Activated CD4-positive, alpha-beta memory T cell treated with anti-CD3 and anti-CD28 coated beads for 36 hours (primary cell): ENCODE measurements at places on chromosomes 5 and 9.

DNA sequence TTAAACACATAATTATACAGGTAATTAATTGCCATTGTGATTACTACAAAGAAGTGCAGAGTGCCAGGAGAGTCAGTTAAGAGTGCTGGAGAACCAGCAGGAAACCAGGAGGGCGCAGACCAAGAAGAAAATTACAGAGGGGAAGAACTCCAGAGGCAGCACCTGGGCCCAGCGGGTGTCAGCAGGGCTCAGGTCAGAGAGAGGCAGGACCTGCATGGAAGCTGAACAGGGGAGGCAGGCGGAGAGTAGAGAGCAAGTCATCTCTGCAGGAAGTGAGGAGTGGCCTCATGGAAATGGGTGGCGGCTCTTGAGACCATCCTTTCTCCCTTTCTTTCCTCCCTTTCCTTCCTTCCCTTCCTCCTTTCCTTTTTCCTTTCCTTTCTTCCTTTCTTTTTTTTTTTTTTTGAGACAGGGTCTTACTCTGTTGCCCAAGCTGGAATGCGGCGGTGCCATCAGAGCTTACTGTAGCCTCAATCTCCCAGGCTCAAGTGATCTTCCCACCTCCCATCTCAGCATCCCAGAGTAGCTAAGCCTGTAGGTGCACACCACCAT lies 4.0 kb upstream of the ZBTB34 start:
- no peak for DNase-seq

DNA sequence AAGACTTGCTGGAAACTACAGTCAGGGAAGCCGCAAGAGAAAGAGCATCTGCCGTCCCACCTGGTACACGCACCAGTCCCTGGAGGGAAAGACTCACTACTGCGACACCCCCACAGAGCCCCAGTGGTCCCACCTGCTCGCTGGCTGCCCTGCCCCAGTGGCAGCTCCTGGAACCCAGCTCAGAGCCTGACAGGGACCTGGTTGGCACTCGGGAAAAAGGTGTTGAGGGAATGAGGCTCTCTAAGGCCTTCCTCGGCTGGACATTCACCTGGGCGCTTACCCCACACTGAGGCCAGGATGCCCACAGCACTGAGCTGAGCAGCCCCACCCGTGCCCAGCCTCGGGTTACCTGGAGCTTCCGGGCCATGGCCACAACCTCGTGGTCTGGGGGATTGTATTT lies 19.7 kb downstream of the BRD3OS start:
- no peak for DNase-seq

DNA sequence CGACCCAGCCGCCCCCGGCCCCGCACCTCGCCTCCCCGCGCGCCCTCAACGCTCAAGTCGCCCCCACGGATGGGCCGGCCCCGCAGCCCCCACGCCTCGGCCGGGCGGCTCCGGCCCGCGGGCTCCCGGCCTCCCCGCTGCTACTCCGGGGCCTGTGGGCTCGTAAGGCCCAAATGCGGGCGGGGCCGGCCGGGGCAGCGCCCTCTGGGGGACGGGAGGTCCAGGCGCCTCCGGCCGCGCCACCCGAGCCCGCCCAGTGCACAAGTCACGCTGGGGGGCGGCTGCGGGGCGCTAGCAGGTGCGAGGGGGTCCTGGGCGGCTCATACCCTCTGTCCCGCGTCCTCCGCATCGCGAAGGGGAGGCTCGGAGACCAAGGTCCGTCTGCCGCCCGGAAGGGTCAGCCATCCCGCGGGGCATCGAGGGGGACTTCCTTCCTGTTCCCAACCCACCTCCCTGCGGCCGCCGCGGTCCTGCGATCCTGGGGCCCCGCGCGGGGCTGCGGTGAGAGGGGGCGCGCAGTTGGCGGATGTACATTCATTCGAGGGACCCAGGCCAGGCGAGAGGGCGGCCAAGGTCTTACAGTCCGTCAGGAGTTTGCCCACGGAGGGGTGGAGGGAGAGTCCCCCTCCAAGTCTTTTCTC lies at the start of gene CIZ1:
Gene CIZ1 (minus strand): TSS at position 167 of the 641 bp plus-strand sequence. CDS start 715 bp downstream, outside the sequence.
- peak; percentile 76 for DNase-seq

DNA sequence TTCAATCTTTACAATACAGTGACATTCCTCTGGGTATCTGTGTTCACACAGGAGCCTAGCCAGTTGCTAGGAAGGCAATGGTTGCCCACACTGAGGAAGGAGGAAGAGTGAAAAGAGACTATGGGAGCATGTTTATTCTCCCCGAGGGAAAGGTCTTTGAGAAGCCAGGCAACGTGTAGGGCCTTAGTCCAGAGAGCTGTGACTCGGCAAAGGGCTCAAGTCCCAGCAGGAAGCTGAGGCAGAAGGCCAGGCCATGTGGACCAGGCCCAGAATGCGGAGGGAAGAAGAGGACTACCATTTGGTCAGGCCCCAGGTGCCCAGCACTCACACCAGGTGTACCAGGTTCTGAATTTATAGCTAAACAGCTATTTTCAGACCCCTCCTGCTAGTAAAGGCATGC lies 136.6 kb upstream of the DMAC1 start:
- no peak for DNase-seq

- no peak for DNase-seq
Measured at GRCh38 chr5:14588758-14589543, 7.4 kb downstream of the OTULINL start.

DNA sequence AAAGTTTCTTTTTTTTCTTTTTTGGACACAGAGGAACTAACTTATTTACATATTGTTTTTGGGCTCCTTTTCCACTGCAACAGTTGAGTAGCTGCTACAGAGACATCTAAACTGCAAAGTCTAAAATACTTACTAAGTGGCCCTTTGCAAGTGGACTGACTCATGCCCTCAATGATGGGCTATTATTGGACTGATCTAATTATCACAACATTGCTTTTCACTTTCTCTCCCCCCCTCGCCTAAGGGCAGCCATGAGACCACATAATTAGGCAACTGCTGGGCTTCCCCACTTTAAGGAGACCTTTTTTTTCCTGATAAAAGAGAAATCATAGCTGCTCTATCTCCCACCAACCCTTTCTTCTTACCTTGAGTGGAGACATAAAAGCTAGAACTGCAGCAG lies 47.0 kb downstream of the PLK2 start:
- DNase-seq: no peak

DNA sequence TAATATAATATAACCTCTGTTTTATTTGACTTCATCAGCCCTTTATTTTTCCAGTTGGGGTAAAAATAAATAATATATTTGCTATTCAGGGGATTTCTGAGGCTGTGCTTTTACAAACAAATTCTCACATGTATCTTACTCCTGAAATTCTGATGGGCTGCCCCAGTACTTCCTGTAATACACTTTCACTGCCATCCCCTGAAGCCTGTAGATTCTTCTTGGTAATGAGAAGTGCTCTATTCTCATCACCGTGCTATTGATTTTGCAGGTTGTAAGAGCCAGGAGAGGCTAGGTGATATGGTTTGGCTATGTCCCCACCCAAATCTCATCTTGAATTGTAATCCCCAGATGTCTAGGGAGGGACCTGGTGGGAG lies 91.9 kb upstream of the CEP78 start:
- no peak for DNase-seq

DNA sequence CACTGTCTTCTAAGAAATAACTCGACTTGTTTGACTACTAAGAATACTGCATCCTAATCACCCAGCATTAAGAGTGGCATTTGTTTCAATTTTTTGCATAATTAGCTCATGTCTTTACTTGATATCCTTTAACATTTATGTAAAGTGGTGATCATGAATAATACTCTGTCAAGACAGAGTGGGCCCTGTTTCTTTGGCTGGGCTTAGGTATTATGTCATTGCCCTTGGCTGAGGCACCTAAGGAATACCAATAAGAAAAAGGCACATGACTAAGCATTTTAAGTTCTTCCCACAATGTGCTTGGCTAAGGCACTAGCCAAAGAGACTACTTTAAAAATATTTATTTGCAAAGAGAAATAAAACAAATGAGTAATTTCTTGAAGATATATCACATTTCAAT lies 308.1 kb downstream of the CTNND2 start:
- DNase-seq: no peak

DNA sequence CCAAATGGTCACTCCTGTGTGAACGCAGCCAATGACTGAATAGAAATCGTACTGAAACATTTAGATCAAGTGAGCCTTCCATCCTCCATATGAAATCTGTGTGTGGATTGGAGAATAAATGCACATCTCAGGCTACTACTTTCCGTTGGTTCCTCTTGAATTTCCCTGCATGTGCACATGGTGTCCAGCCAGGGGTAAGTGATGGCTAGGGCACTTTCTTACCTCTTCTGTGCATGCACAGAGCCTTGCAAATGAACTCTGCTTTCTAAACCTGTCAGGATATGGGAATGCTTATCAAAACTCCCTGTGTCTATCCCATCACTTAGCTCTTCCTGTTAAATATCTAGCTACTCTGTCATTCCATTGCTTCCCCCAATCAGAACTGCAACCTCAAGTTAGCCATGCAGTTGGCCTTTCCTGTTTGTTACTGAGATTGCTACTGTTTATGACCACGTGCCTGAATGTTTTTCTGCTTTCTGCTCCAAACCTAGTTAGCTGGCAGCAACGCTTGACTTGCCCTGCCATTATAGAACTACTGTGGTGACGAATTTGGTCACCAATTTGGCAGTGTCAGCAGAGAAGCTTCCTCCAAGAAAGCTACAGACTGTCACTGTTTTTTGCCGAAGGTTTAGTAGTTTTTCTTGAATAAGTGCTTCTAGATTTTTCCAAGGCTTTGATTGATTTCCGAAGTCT lies 661.6 kb downstream of the LRRC70 start:
- DNase-seq: no peak

- DNase-seq: peak; percentile 65
Measured at GRCh38 chr5:35926389-35927051, 11.9 kb downstream of the CAPSL start.

- DNase-seq: no peak
Measured at GRCh38 chr5:159913048-159913447, 3.2 kb upstream of the ADRA1B start.

DNA sequence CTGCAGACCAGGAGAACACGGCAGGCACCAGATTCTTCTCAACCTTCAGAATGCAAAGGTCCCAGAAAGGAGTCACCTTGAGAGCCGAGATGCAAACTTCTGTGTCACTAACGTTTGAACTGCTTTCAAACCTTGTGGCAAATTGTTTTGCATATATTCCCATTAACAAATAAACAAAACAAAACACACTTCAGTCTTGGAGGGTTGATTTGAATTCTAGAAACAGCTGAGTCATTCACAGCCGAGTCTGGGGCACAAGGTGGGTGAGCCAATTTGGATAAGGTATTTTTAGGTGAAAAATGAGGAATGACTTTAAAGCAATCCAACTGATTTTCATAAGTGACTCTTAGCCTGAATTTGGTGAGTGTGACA lies 38.8 kb upstream of the ANKRD33B start:
- DNase-seq: no peak

DNA sequence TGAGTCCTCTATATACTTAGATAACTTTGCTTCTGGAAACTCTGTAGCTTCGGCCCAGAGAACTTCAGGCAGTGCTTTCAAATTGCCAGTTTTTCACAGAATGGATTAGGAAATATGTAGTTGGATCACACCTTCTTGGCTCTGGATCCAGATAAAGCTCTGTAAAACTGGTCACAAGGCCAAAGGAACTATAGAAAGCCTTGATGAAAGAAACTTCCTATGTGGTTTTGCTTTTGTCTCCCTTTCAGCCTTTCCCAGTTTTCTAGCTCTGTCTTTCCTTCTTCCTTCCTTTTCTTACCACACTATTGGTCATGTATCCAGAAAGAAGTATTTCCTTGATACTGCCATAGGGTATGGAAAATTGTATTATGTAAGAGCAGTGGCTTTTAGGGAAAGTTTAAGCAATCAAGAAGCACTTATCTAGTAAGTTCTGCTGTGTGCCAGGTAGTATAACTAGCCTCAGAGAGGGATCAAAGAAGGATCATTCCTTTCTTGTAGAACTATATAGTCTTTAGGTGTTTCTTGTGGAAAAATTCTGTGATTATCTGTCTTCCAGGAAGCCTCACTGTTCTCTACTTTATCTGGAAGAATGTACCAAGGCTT lies 6.3 kb downstream of the GPR21 start:
- DNase-seq: no peak

DNA sequence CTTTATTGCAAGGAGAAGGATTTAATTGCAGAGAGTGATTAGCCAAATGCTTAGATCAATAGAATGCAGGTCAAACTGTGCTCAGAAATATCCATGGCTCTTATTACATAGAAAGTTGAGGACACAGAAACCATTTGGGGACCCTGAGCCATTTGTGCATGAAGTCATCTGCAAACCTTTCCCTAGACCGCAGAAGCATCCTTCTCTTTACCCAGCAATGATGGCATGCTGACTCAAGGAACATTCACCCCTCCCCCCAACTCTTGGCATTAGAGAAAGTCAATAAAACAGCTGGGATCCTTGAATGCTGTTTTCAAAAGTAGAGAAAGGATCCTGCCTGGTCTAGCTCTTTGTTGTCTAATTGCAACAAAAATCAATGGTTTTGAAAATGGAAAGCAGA lies 73.5 kb downstream of the PPP2R2B start:
- no peak for DNase-seq

DNA sequence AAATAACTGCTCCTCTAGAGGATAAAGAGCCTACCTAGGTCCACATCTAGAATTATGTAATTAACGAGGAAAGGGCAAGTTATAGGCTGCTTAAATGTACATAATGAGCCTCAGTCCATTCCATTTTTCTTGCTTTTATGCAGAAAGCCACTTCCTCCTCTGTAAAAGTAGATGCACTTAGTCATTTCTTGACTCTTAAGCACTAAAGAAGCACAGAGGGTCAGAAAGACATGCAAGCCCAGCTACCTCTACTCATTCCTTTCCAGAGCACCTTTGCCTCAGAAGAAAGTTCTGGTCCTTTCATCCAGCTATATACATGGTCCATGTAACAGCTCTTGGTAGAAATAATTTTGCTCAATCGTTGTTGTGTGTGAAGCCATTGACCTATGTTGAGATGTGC lies 308.0 kb upstream of the NREP start:
- no peak for DNase-seq

DNA sequence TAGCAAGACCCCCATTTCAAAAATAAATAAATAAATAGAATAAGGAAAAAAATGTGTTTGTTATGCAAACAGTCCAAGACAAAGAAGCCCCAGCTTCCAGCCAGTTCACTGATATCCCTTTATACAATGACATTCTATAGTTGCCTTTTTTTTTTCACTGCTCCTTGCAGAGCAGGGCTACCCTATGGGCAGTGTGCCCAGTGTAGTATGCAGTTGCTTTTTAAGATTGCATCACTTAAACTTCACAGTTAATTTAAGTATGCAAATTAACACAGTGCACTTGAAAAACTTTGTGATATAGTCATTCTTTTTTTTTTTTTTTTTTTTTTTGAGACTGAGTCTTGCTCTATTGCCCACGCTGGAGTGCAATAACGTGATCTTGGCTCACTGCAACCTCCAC lies 40.8 kb upstream of the ARRDC3 start:
- DNase-seq: no peak

- no peak for DNase-seq
Measured at GRCh38 chr9:97445119-97445701, 33.3 kb downstream of the TDRD7 start.

DNA sequence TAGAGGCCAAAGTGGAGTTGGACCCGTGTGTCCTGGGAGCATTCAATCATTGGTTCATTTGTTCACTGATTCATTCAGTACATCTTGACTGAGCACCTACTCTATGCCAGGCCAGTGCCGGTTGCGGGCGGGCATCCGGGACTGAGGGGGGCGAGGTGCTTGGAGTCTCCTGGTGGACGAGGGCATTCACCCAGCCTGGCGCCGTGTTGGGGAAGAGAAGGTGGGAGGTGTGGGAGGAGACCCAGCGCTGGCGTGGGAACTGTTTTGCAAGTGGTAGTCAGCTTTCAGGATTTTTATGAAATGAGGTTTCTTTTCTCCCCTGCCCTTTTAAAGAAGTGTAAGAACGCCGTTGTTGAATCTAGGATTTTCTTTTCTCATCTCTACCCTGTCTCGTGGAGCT lies 37.2 kb downstream of the NCS1 start:
- DNase-seq: no peak

- DNase-seq: no peak
Measured at GRCh38 chr9:130557077-130557468, 22.3 kb upstream of the FUBP3 start.
